ENCODE measurements at places on chromosomes 12 and 14.

GRCh38 chr12:88585077-88585476, 4.8 kb upstream of the KITLG start:
- no peak for DNase-seq

DNA sequence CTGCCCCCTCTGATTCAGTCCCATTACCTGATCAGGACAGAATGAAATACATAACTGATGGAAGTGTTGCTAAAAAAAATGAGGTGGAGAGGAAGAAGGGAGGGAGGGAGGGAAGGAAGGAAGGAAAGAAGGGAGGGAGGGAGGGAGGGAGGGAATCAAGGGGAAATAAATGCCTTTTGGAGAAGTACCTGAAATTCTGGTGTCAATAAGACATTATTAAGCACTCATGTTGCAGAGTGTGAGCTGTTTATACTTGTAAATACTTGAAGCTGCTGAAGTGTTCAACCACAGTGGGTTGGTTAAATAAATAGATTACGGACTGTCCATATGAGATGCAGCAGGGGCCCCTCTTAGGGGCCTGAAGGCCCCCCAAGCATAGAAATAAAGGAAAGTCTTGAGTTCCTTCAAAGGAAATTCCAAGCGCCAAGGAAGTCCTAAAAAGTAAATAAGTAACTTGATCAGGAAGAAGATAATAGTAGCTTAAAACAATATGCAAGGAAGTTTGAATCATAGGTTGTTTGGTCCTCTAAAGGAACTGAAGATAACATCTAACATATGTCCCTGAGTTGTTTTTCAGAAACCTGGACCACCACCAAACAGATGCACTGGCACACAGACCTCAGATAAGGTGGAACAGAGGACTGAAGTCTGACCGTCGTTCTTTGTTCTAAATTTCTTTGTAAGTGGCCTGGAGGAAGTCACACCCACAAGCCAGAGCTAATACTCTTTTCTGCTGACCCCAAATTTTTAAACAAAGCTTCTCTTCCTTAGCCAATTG, 110.8 kb downstream of the SEC23A start:
- DNase-seq, result no peak

GRCh38 chr14:51368721-51369163, 128.7 kb downstream of the TMX1 start:
- DNase-seq, result no peak

DNA sequence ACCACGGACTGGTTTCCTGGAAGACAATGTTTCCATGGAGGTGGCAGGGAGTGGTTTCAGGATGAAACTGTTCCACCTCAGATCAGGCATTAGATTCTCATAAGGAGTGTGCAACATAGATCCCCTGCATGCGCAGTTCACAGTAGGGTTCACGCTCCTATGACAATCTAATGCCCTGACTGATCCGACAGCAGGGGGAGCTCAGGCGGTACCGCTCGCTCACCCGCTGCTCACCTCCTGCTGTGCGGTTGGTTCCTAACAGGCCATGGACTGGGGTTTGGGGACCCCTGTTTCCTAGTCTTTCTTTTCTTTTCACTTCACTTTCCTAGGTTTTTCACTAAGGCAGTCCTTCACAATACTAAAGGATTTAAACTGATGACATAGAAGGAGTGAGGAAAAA, 39.6 kb downstream of the GUCY2C start:
- DNase-seq, result no peak

- DNase-seq, result no peak
These were observed 140.5 kb downstream of the FOXN3 start for GRCh38 chr14:89276424-89276975.

DNA sequence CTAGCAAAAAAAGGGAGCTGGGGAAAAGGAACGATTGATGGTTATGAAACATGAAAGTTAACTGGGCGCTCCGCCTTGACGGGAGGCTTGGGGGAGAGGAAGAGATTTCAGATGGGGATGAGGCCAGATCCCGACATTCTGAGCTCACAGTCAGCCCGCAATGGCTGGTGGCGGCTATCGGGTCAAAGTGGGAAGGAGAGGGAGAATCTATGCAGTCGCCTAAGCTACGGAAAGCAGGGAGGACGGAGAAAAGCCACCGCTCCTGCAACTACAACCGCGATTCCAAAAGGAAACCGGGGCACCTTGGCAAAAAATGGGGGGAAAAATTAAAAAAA, 502 bp downstream of the MPHOSPH9 start:
- no peak for DNase-seq

DNA sequence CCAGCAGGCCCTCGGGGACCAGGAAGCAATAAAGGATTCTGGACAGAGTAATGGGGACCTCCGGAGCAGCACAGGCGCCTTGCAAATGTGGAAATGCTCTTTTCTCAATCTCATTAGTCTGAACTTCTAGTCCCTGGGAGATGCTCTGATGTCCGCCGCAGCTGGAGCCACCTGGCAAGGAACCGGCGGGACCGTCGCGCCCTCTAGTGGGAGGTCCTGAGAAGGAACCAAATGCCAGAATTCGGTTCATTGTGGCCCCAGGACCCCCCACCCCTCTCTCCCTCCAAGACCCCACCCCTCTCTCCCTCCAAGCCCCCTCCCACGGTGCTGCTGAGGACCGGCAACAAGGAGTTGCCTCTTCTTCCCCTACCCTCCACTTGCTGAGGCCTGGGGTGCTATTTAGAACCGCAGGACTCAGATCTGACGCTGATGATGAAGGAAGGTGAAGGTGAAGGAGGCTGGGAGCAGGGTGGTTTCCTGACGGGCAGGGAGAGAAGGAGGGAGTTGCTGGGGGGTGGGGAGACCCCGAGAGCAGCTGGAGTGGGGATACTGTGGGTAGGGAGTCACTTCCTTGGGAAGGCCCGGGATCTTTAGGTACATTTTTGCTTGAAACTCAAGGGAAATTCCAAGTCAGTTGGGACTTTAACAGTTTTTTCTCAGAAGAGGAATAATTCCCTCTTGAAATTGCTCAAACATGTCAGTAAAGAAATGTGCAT, 42.5 kb downstream of the SMIM41 start:
- DNase-seq, result peak; percentile 68

GRCh38 chr12:88325076-88325815, 183.1 kb downstream of the TMTC3 start:
- no peak for DNase-seq

GRCh38 chr12:94458877-94459727, 565 bp downstream of the CEP83 start:
- DNase-seq, result peak; percentile 67

GRCh38 chr14:20476776-20477175, 7.6 kb downstream of the PNP start:
- peak; percentile 88 for DNase-seq

DNA sequence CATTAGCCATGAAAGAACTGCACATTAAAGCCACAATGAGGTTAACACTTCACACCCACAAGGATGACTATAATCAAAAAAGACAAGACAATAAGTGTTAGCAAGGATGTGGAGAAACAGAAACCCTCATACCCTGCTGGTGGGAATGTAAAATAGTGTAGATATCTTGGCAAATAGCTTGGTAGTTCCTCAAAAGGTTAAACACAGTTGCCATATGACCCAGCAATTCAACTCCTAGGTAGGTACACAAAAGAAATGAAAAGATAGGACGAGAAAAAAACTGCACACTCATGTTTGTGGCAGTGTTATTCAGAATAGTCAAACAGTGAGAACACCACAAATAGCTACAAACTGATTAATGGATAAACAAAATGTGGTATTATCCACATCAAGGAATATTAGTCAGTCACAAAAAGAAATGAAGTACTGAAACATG, 93.5 kb downstream of the ATXN2 start:
- DNase-seq, result no peak

DNA sequence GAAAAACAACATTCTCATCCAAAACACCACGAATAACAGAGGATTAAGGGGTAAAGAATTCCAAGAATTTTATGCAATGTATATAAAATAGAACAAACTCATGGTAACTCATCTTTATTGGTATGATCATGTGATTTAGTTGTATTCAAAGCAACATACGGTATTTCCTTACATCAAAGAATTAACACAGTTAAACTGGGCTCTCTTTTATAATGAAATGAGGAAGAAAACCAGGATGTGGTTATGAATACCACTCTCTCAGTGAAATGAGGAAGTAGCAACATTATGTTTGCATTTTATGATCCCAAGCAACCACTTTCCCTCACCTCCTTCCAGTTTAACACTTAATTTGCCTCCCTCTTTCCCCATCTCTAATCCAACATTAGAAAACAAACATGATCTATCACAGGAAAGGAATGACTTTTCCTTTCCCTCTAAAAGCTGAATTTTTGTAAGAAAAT, 22.9 kb downstream of the SPTLC2 start:
- DNase-seq, result no peak

DNA sequence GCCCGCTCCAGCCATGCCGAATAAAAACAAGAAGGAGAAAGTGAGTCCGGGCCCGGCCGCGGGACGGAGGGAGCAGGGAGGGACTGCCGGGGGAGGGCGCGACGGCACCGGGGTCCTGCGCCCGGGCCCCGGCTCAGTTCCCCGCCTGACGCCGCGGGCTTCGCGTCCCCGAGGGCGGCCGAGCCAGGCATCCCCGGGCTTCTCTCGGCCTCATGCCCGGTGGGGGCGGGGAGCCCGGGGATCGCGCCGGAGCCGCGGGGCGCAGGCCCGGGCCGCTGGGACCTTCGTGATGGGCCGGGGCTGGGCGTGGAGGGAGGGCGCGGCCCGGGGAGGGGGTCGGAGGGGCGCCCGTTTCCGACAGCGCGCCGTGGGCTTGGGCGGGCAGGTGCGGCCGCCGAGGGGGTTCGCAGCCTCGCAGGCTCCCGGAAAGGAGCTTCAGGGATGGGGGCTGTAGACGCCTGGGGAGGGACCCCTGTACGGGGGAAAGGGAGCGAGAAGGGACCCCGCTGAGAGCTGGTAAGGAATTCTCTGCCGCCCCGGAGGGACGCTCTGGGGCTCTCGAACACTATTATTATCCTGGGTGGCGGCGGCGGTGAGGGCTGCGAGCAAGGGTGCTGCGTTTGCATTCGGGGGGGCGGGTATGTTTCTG, 496 bp downstream of the PPP2R5C start:
- peak; percentile 42 for DNase-seq

- DNase-seq, result no peak
These were observed 28.3 kb upstream of the ETFBKMT start for GRCh38 chr12:31631023-31631724.

DNA sequence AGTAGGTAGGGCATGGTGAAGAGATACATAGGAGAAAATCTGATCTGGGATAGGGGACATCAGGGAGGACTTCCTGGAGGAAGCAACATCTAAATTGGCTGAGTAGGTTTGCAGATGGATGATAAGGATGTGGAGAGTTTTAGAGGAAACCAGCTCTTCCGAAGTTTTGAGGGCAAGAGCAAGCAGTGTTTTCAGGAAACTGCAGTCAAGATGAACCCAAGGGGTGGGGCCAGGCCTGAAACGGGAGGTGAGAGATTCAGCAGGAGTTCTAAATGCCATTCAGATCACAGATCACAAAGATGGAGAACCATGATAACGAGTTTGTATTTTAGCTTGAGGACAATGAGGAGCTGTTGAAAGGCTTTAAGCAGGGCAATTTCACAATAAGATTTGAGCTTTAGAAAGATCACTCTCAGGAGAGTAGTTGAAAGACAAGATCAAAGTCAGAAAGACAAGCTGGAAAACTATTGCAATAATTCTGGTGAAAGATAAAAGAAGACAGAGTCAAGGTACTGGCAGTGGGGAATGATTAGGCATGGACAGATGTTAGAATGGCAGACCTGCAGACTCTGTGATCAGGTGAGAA, 70.1 kb upstream of the PLXNC1 start:
- no peak for DNase-seq

GRCh38 chr12:132505852-132506219, 15.9 kb downstream of the FBRSL1 start:
- no peak for DNase-seq

GRCh38 chr14:77272261-77272660, 1.3 kb upstream of the NGB start:
- DNase-seq, result no peak
